Caki2 (cell line): ENCODE measurements at places on chromosomes 4 and X. TPM values are rescaled to one million over a fixed set of nuclear protein-coding genes. Genes with fewer than 3 reads are reported as not detected.

DNA sequence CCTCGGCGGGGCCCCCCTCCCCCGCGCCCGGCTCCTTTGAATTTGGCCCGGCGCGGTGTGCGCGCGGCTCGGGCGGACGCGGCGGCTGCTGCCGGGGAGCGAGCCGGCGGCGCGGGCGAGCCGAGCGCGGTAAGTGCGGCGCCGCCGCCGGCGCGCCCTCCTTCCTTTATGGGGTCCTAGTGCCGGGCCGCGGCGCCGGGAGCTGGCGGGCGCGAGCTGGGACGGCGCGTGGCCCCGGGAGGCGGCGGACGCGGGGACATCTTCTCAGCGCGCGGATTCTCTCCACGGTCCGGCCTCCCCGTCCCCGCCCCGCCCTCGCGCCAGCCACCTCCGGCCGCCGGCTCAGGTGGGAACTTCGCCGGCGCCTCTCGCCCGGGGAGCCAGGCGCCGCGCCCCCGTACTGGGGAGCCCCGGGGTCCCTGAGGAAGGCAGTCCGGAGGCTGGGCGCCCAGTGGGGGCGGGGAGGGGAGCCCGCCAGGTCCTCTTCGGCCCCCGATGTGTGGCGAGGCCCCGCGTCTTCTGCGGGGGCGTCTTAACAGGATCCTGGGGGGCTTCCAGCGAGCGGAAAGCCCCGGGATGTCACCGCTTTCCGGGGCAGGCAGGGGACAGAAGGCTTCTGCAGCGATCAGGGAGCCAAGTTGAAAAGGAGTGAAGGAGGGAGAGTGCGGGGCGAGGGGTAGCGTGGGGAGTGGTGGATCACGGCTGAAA, 98.4 kb upstream of the TENM3 start:
- DNase-seq, result peak; percentile 40

DNA sequence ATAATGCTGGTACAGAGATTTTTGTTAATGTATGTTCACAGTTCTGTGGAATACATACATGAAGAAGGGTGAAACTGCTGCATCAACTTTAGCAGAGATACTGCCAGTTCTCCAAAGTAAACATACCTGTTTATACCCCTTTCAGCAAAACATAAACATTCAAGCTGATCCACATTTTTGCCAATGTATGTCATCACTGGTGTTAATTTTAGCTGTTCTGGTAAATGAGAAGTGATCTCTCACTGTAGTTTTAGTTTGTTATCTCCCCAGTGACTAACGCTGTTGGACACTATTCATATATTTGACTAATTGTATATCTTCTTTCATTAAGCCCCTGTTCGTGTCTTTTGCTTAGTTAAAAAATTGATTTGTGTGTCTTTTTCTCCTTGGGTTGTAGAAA, 82.0 kb downstream of the HAUS3 start:
- no peak for DNase-seq

The AMER1 gene
- total RNA-seq, result 0.29 and 0.84 TPM in 2 replicates

The NONO gene
- 523 TPM in 2 replicates for total RNA-seq

The NLGN3 gene
- total RNA-seq, result 0.20 TPM in 1 of 2 replicates, not detected in the other
